ENCODE measurements at places on chromosomes 16 and 17.
A peak's percentile ranks its signal among the peaks of the same experiment; 100 is the strongest.

- DNase-seq = no peak
Measured at GRCh38 chr17:79965806-79966205, 69.9 kb downstream of the TBC1D16 start.

DNA sequence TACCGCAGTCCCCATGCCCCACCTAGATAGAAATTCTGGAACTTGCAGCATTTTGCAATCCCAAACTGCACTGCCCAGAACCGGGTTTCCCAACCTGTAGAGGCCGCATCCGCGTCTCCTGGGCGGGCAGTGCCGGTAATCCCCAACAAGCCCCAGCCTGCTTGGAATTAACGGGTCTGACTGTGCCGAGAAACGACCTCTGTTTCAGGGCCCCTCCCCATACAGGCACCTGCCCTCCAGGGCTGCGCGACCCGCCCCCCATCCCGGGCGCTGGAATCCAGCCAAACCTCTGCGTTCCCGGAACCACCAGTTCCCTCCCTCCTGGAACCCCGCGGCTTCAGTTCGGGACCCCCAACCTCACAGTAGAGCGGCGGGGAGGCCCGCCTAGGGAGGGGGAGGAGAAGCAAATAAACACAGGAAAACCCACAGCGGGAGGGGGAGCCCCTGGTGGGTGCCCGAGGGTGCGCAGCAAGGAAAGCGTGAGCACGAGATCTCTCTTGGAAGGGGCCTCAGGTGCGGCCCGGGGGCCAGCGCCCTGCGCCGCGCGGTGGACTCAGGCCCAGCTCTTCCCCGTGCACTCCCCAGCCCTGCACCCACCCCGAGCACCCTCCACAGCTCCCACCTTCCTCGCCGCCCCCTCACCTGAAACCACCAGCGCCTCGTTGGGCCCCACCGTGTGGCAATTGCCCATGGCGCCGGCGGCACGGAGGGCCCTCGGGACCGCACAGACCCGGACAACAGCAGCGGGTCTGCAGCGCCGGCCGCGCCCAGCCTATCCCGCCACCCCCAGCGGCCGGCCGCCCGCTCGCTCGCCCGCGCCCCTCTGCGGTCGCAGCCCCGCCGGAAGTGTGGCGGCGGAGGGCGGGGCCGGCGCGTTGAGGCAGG lies at the start of gene FLOT2:
Gene FLOT2 (minus strand): TSS at position 850 of the 885 bp plus-strand sequence. CDS start 159 bp downstream, at position 691.
- peak; percentile 51 for DNase-seq

GRCh38 chr17:74916851-74917199 lies 6.2 kb downstream of the USH1G start:
- no peak for DNase-seq

GRCh38 chr17:76191896-76192295 lies 48.4 kb downstream of the RNF157 start:
- no peak for DNase-seq

DNA sequence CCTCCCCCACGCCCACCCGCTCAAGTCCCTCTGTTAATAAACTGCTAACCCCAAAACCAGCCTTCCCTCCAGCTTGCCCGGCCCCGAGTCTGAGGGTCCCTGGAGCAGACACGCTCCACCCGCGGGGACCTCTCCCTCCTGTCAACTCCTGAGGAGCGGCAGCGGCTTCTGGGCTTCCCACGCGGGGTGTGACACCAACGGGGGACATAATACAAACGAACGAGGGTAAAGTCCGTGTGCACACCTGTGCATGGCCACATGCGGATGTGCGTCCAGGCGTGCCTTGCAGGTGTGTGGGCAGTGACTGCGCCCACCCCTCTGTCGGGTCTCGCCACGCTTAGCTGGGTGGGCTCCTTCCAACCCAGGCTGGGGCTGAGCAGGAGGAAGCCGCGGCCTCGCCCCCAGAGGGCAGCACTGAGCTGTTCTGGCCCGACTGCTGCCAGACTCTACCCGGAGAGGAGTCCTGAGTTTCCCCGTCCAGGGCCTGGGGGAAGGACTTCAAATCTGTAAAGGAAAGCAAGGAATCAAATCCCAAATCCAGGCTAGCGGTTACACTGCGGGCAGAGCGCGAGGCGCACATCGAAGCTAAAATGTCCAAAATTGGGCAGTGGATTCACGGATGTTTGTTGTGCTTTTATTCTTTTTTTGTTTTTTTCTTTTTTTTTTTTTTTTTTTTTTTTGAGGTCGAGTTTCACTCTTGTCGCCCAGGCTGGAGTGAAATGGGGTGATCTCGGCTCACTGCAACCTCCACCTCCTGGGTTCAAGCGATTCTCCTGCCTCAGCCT lies 24.2 kb upstream of the KRT17 start:
- peak; percentile 4 for DNase-seq

- DNase-seq = no peak
Measured at GRCh38 chr17:13776027-13776551, 174.4 kb upstream of the HS3ST3A1 start.

DNA sequence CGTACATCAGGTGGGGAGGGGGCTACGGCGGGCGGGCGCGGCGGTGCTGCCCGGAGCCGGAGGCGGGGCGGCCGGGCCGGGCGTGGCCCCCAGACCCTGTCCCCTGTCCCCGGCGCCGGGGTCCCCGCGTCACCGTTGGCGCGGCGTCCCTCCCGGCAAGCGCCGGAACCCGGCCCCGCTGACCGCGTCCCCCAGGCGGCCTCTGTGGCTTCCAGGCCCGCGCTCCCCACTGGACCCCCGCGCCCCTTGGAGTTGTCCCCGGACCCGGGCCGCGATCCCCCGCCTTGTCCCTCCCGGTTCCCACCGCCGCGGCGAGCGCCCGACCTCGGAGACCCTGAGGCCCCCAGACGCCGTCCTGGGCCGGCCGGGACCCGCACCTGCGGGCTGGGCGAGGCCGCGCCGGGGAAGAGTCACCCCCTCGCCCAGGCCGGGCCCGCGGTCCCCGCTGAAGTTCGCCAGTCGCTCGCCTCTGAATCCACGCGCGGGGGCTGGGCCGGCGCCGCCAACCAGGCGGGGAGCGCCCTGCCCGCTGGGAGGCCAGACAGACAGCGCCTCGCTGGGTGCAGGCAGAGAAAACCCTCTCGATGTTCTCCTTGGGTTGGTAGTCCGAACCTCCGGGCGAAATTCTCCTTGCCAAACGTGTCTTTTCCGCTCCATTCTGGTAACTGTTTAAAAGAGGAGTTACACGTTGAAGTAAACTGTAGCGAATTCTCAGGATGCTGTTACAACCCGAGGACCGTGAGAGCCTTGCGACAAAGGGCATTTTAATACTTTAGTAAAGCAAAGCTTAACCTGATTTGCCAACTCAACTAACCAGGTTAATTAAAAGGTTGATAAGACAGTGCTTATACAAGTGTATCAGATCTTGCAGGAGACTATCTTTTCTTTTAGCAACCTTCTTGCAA lies 761 bp downstream of the GAN start:
- no peak for DNase-seq

- DNase-seq = no peak
Measured at GRCh38 chr17:69245617-69246016, 17.0 kb upstream of the ABCA10 start.

- no peak for DNase-seq
Measured at GRCh38 chr16:67552476-67552875, 9.8 kb upstream of the CTCF start.

GRCh38 chr17:3699951-3700350 lies 4.0 kb upstream of the P2RX5 start:
- no peak for DNase-seq

DNA sequence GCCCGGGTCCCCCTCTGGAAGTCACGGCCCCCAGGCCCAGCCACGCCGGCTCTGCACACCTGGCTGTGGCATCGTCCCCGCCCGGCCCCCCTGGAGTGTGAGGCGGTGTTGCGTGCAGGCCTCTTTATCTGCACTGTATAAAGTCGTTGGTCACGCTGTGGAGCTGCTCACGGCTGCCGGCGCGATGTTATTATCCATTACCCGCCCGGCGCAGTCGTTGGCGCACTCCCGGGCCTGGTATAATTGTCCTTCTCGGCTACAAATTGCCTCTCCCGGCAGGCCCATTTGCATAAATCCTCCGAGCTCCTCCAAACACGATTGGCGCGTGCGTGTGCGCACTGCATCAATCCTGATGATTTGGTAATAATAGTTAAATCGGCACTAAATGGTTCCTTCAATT lies 57.8 kb downstream of the BAHCC1 start:
- peak; percentile 57 for DNase-seq

DNA sequence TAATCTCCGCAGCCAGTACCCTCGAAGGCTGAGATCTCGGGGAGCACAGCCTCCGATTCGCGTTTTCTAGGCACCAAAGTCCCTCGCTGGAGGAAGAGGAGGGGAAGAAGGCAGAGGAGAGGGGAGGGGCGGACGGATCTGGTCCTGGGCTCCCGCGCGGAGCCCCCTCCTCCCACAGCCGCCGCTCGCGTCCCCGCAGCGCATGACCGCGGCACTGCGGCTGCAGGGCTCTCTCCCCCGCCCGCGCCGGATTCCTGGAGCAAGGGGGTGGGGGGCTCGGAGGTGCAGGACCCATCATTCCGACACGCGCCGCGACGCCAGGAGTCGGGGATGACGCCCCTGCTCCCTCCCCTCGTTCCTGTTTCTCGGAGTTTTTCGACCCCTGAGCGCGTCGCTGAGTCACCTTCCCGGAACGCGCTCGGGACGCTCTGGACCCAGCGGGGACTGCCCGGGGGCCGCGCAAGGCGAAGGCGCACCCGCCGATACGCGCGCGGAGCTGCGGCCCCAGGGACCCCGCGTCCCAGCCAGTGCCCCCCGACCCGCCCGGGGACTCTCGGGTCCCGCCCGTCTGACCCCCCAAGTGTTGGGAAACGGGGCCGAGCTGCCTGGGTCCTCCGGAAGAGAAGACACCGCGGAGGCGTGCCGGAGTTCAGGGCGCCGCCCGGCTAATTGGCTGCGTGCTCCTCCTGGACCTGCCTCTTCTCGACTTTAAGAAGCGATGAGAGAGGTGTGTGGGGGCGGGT lies 1.4 kb upstream of the SPHK1 start:
- DNase-seq = no peak

GRCh38 chr16:85010446-85010930 lies 847 bp downstream of the ZDHHC7 start:
- DNase-seq = no peak

DNA sequence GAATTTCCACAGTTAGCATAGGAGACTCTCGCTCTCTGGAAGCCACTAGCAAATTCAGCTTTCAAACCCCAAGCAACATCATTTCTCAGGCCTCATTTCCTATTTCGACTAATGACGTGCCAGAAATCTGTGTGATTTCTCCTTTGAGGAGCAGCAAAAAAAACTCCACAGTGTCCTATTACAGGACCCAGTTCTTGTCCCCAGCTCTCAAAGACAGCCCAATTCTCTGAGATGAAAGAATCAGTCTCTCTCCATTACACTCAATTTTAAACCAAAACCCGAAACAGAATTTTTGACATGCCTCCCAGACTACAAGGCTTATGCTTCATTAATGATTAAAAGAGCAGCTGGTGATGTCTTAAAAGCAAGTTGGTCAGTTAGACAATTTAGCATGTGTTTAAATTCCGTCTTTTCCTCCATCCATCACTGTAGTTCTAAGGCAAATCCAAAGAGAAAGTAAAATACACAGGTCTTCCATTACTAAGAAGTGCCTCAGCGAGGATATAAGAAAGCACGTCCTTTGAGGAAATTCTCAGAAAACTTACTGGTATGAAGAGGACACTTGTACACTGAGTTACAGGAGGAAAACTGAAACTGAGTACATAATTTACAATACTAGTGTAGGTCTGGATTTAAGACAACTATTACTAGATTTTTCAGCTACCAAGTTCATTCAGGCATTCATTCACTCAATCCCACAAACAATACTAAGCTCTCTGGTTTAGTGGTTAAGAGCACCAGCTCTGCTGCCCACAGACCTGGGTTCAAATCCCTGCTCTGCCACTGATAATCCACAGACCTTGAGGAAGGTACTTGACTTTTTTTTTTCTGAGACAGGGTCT lies 12.5 kb downstream of the TOM1L2 start:
- no peak for DNase-seq

DNA sequence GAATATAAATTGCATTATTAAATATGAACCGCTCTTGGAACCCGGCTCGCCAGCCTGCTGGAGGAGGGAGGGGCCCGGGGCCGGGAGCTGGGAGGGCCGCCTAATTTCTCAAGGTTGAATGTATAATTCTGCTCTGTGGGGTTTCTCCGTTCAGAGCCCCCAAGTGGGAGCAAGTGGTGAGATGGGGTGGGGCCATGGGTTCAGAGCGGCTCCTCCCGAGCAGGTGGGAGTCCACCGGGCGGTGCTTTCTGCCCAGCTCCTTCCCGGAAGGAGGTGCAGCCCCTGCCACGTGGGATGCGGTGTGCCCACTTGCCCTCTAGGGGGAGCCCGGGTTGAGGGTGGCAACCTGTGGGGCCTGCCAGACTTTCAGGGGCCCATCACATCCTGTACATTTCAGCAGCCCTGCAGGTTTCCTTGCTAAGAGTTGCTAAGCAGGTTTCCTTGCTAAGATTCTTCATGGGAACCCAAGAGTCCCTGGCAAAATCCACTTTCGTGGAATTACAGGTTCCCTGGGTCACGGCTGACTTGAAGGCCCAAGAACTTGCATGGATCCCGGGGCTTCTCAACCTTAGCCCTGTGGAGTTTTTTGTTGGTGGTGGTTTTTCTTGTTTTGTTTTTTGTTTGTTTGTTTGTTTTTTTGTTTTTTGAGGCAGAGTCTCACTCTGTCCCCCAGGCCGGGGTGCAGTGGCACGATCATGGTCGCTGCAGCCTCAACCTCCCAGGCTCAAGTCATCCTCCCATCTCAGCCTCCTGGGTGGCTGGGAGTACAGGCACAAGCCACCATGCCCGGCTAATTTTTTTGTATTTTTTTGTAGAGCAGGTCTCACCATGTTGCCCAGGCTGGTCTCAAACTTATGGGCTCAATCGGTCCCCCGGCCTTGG lies 196.7 kb upstream of the GSE1 start:
- no peak for DNase-seq

DNA sequence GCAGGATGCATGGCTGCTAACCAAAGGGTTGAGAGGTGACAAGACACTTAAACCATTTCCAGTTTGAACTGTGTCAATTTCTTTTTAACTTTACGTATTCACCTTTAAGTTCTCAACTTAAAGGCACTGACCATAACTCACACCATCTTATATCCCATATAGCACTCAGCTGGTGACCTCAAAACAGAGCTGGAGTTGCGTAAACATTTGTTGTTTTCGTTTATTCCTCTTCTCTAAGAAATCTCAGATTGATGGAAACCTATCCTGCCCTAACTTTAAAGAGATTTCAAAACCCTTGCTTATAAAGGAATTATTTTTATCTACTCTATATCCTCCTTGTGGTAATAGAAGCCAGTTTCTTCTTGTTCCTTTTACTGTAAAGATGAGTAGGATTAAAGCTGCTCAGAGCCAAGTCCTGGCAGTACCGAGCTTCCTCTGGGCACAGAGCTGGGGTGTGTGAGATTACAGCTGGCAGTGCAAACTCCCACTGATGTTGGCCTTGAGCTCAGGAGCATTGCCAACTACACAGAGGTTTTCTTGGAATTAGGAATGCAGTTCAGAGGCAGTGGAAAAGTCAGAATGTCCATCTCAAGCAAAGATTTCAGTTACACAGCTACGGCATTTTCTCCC lies 1.3 kb downstream of the KCTD2 start:
- DNase-seq = no peak
